ENCODE measurements at places on chromosomes 2 and 18.

- no peak for DNase-seq
Observed at GRCh38 chr2:116435648-116436047, 1378.8 kb upstream of the DDX18 start.

DNA sequence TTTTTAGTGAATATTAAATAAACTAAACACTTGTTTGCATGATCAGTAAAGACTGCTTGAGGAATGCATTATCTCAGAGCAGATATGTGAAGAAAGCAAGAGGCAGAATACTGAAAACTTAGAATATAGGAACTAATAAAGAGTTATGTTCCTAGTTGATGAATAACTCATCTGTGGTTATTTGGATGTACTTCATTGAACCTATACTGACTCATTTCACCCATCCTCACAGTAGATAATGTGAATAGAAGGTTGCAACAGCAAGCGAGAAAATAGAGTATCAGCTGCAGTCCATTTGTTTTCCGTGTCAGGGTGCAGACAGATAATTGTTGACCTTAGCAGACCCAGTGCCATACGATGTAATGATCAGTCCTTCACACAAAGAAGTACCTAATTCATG is 945.7 kb upstream of the LRRTM1 start:
- DNase-seq, result no peak

- DNase-seq, result no peak
Observed at GRCh38 chr2:143584936-143585335, 455.7 kb downstream of the ARHGAP15 start.

DNA sequence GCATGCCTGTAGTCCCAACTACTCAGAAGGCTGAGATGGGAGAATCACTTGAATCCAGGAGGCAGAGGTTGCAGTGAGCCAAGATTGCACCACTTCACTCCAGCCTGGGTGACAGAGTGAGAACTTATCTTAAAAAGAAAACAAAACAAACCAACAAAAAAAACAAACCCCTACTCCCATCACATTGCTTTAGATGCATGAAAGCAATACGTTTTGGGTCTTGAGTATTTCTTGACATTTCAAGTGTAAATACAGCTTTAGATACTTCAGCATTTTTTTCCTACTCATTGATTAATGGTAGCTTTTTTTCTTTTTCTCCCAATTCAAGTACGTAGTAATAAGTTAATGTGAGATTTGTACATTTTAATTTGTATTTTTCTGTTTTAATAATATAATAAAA is 20.3 kb downstream of the RASGRP3 start:
- no peak for DNase-seq

- DNase-seq, result no peak
Observed at GRCh38 chr18:74539289-74539688, 5.0 kb downstream of the CNDP1 start.

DNA sequence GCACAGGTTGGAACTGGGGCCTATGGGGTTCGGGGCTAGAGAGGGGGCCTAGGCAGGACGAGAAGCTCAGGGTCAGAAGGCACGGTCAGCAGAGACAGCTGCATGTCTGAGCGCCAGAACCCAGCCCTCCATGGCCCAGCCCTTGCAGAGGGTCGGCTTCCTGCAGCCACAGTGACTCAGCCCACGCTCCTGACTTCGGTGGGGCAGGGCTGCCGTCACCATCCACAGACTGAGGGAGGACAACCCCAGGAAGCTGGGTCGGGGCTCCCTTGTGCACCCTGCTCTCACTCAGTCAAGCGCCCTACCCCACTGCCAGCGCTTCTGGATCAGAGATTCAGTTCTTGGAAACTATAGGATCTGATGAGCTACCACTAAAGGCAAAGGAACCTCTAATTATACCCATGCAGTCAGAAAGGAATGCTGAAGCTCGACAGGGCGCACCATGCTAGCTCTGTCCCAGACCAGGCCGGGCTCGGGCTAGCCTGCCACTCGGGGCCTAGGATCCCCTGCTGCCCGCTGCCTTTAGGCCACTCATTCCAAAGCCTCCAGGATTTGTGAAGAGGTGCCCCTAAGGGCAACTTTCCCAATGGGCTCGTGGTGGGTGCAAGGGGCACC is 3.0 kb downstream of the ACTR1B start:
- no peak for DNase-seq

DNA sequence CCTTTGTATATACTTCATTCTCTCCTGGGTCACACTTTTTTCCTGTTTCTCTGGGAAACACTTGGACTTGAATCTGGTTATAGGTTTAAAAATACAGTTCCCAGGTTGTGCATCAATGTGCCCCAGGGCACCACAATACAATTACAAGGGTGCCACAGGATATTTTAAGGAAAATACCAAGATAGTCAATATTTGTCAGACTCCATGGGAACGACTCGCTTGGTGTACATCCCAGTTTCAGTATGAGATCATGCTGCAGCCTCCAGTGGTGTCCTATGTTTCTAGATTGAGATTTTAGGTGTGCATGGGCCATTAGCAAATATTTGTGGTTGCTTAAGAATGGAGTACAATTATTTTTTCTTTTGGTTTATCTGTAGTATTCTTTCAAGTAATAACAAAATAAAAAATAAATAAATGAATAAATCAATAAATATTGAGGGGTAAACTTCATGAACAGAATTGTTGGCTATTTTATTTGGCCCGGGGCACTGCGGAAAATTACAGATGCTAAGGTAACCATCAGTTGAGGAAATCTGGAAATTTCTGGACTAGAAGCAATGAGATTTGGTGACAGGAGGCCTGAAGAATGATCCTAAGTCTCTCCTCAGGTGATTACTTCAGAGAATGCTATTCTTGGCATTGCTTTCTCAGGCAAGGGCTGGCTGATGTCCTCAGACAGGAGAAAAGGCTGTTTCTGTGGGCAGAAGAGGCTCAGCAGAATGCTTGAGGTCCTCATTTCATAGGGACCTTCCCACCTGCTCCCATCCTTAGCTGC is 649.3 kb upstream of the SOX11 start:
- DNase-seq, result no peak

- DNase-seq, result no peak
Observed at GRCh38 chr18:61474341-61474740, 141.1 kb downstream of the CDH20 start.

DNA sequence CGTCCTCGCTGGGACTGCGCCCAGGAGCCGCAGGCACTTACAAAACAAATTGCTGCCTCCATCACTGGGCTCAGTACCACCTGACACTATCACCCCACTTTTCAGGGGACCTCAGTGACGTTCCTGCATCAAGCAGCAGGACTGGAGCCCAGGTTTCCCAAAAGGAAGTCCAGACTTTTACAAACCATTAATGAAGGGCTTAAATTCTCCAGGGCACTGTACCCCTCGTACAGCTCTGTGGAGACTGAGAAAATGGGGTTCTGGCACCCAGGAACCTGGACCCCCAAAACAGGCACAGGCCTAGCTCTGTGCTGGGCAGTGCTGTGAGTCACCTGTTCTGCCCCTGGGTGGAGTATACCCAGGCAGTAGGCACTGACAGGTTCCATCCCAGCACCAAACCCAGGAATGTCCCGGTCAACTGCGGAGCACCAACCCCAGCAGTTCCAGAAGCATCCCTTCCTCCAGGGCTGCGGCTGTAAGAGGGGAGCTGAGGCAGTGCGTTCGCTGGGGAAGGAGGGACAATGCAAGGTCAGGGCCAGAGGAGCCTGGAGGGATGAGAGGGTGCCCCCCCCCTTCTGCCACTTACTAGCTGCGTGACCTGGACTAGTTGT is 24.6 kb upstream of the NOTO start:
- DNase-seq, result no peak

DNA sequence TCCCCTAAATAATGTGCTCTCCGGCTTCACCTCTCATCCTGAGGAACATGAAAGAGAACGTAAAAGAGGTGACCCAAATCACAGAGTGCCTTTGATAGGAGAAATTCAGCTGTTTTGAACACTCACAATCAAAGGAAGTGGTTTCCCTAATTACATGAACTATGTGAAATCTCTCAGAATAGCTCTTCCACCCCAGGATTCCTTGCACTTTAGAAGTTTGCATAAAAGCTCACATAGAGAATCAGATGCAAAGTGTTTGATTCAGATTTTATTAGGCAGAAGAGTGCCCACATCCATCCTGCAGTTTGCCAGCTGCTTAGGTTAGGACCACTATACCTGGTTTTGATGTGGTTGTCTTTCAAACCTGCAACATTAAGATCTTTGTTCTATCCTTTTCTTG is 61.0 kb downstream of the MAP3K20 start:
- DNase-seq, result no peak

DNA sequence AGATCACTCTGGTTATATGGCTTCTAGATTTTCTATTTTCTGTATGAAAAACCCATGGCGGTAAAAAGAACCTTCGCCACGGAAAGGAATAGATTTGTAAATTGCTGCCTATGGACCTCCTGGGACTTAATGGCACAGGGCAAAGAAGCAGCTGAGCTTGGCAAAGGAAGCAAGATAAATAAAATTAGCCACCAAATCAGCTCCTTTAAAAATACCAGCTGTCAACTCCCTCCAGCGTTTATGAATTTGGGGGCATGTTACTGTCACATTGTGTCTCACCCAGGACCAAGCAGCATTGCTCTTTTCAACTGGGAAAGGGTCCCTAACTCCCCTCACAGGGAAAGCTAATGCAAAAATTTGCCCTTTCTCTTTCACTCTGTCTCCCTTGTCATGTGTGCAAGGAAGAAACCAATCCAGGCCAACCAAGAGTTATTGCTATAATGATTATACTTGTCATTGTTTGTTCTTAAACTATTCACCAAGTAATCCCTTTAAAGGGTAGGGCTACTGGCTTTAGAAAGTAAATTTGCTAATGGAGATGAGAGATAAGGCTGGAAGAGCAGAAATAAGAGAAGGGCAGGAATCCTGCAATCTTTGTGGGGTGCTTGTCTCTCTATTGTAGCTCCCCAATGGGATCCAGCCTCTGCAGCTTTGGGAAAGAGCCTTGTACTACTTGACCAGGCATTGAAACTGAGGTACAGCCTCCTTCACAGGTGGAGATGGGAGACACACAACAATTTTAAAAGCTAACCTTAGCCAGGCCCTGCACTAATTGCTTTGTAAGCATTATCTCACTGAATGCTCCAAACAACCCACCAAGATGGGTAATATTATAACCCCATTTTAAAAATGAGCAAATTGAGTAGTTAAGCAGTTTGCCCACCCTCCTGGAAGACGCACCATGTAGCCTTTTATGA is 119.1 kb upstream of the KLF7 start:
- DNase-seq, result no peak

DNA sequence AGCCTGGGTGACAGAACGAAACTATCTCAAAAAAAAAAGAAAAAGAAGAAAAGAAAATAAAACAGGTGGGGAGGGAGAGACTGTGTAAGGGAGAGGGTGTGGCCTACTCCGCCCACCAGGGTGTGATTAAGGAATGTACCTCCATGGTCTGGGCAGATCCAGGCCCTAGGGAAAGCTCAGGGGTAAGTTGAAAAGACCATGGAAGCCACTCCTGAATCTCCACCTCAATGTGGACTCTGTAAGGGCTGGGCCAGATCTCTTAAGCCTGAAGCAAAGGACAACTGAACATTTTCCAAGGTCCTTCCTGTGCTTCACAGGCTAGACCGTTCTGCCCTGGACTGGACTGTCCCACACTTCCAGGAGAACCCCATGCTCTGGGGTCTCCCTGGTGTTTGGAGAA is 9.7 kb upstream of the ATG16L1 start:
- DNase-seq, result no peak

Measured in stimulated activated CD4-positive, alpha-beta T cell treated with anti-CD3 and anti-CD28 coated beads, Interleukin-1b, Interleukin-23, amount 100 ng/mL, for 1 hour (primary cell).